NCI-H1105 treated with DMSO at 0.1 percent for 48 hours (cell line): ENCODE measurements at places on chromosomes 7 and 10.

DNA sequence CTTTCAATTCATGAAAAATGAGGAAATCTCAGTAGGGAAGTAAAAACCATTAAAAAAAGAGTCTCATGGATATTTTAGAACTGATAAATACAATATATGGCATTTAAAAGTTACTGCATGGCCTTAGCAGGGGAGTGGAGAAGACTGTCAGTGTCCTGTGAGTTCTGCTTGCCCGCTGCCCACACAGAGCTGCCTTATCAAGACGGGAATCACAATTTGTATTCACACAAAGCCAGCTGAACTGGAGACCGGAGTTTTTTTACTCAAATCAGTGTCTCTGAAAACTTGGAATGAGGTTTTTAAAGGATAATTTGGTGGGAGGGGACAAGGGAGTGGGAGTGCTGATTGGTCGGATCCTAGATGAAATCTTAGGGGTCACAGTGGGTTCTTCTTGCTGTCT, 17.1 kb downstream of the LANCL2 start:
- DNase-seq = no peak

DNA sequence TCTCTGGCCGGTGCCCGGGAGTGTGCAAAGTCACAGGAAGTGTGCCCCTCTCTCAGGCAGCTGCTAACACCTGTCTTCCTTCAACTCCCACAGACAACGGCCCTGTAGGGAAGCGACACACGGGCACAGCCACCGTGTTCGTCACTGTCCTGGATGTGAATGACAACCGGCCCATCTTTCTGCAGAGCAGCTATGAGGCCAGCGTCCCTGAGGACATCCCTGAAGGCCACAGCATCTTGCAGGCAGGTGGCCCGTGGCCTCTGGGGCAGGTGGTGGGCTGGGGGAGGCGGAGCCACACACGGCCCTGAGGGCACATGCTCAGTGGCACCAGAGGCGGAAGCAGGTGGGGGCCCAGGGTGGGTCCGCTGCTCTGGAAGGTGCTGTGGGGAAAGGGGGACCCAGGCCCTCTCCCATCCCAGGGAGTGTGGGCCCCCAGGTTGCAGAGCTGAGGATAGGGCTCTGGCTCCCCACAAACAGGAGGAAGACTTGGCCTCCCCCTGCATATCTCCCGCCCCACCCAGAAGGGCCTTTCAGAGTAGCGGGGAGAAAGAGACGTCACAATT, 6.9 kb downstream of the C10orf105 start:
- no peak for DNase-seq

DNA sequence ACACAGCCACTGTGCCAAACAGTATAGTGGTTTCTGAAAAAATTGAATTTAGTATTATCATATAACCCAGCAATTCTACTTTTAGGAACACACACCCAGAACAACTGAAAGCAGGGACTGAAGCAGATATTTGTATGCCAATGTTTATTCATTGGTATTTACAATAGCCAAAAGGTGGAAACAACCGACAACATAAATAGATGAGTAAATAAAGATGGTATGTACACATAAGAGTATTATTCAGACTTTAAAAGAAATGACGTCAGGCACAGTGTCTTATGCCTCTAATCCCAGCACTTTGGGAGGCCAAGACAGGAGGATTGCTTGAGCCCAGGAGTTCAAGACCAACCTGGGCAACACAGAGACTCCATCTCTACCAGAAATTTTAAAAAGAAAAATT, 7.2 kb downstream of the CDCA7L start:
- no peak for DNase-seq

DNA sequence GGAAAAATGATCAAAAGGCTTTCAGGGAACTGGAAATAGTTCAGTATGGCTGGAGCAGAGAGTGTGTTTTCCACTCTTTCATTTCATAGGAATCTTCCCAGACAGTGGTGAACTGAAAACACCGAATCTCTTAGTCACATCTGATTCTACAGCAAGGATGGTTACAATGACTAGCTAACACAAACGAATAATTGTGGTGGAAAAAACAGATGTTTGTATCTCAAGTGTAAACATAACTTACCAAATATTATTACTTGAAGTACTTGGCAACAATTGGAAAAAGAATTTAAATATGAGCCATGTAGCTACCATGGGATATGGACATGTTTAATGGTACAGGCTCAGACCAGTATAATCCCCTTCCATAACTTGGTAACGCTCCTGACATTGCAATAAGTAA, 21.1 kb upstream of the BPGM start:
- no peak for DNase-seq

DNA sequence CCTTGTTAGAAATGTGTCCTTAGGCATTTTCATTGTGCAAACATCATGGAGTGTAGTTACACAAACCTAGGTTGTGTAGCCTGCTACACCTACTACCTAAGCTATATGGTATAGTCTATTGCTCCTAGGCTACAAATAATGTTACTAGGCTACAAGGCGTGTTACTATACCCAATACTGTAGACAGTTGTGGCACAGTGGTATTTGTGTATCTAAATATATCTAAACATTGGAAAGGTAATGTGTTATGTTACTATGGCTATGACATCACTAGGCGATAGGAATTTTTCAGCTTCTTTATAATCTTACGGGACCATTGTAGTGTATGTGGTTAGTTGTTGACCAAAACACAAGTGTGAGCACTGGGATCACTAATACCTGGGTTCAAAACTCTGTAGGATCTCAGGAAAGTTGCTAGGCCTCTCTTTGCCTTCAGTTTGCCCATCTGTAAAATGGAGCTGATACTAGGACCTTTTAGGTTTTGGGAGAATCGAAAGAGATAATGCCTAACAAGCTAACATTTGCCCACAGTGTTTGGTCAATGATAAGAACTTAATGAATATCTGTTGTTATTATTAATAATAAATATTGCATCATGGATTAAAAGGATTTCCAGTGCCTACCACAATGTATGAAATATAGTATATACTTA, 2.7 kb downstream of the BICC1 start:
- DNase-seq = no peak

GRCh38 chr10:26430641-26431163, 7.4 kb upstream of the APBB1IP start:
- no peak for DNase-seq

- DNase-seq = no peak
These were observed 1.9 kb downstream of the DHX32 start for GRCh38 chr10:125878957-125879835.

- DNase-seq = no peak
These were observed 103.4 kb downstream of the TRRAP start for GRCh38 chr7:98981701-98982100.

- no peak for DNase-seq
These were observed 5.2 kb upstream of the SLC12A9 start for GRCh38 chr7:100847360-100847759.

GRCh38 chr7:45566386-45566785, 7.8 kb upstream of the ADCY1 start:
- no peak for DNase-seq

DNA sequence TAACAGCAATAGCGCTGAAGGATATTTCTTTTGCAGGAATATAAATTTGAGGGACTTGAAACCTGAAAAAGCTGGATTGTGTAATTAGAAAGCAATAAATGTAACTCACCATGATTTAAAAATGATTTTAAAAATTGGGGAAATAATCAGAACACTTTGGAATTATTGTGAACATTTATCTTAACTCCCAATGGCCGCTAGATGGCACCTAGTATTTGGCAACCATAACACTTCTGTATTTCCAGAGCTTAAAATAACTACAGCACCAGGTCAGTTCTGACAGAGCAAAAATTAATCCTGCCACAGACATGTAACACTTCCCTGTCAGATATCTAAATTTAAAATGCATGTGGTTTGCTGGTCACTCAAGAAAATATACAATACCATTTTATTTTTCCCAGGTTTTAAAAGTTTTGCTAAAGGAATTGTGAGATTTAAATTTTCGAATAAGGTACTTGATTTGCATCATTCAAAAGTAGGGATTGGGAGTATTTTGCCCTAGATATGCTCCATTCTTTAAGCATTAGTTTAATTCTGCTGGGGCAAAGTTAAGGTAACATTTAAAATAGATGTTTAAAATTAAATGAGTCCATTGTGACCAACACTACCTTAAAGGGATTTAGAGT, 144.5 kb downstream of the PPP1R3A start:
- peak; percentile 60 for DNase-seq

DNA sequence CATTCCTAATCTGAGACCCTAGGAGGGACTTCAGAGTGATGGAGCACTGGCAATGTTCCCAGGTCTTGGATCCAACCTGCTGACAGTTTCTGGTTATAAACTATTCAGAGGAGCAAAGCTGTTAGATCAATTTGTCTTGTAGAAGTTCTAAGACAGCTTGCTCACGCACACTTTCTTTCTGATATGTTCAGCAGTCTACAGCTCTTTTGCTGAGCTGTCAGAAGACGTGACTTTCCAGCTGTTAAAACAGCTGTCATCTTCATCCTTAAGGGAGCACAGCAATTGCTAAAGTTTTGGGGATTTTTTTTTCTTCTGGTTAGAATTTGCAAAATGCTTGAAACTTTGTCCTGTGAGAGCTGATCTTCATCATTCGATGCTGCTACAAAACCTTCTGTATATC, 823.1 kb downstream of the SORCS1 start:
- no peak for DNase-seq

- DNase-seq = no peak
These were observed 658.2 kb downstream of the PARD3 start for GRCh38 chr10:34156781-34157425.

DNA sequence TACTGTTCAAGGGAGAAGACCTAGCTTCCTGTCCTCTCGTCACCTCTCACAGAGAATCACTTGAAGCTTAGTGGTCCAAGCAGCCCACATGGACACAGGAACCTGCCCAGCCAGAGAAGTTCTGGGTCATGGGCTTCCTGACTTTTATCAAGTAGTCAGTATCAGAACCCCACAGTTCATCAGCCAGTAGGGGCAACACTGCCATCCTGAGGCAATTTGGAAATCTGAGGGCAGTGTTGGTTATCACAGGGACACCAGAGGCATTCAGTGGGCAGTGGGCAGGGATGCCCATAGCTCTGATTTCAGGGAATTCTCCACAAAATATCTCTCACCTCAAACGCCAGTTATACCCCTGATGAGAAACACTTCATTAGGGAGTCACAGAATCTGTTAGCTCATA, 22.5 kb upstream of the MGAM2 start:
- no peak for DNase-seq

DNA sequence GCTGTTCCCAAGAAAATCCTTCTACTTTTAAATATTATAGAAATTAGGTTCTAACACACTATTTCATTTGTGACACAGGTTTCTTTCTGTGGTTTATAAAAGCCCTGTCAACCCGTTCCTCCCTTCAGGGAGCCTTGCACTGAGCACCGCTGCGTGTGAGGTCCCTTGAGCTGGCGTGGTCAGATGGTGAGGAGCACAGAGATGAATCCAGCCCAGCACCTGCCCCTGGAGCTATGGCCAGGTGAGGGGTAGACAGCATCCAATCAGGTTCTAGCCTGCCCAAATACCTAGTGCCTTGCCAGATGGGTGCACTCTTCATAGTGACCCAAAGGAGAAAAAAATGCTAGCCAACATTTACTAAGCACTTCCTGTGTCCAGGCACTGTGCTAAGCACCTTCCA, 15.7 kb downstream of the ZCCHC24 start:
- no peak for DNase-seq

DNA sequence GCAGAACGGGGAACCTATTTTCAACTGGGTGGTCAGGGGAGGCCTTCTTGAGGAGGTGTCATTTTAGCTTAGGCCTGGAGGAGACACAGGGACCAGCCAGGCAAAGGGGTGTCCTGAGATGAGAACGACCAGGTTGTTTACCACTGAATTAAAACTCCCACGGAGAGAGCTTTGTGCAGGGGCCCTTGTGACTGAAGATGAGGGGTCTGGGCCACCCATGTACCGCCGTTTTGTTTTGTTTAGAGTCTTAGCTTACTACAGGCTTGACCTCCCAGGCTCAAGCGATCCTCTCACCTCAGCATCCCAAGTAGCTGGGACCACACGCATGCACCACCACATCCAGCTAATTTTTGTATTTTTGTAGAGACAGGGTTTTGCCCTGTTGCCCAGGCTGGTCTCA, 80.4 kb downstream of the FAM171A1 start:
- DNase-seq = no peak

DNA sequence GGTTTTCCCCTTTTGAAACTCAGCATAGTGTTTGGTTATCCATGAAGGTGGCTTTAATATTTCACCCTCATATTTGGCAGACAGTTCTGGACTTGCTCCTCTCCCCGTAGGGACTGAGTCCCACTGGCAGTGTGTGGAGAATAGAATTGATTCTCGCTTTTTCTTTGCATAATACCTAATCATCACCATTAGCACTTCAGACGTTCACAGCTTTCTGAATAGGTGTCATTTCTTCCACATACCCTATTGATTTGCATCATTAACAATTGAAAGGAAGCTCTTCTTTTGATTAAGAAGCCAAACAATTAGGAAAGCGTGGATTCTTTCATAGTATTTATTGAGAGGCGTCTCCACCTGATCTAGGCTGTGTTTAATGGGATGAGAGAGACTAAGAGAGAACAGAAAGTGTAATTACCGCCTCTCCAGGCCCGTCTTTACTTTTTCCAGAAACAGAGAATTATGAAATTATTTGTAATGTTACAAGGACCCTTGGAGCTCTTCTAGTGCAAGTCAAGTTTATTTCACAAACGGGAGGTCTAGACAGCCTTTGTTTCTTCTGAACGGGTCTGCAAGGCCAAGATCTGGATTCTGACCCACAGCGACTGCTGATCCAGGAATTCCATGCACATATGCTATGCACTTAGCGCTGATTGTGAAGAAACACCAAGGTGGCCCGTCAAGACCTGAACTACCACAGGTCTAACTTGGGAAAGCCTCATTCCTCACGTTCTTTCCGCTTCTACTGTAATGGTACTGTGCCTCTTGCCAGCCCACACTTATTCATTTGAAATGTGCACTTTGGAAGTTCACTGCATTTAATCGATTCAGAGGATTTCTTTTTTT, 249.9 kb upstream of the C7orf33 start:
- DNase-seq = no peak

DNA sequence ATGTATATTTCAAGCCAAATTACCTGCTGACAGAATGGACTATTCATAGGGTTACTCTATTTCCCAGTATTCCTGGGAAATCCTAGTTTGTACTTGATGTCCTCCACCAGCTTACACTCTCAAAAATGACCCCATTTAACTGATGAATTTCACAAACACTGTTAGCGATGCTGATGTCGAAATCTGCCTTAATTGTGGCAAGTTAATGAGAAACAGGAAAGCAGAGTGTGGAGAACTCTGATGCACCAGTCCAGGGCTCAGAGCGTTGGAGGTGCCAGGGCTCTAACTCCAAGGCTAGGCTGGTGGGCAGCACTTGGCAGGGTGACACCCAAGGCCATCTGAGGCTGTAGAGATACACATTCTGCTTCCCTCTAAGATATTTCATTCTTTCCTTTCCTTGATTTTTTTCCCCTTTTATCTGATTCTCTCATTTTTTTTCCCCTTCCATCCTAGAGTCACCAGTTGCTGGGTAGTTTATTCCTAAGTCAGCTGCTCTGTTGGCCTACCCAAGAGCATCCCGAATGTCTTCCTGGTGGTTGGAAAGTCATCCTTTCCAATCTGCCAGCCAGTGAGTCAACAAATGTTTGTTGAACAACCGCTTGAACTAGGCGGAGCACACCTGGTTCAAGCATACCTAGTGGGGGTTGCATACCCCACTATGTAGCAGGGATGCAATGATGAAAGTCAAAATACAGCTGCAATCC, 525.0 kb upstream of the NRP1 start:
- no peak for DNase-seq

GRCh38 chr7:128406314-128407232, 3.2 kb downstream of the IMPDH1 start:
- DNase-seq = no peak
